ENCODE measurements at places on chromosomes 3 and 15.

GRCh38 chr15:63172851-63173451, 15.7 kb upstream of the RPS27L start:
- no peak for DNase-seq

DNA sequence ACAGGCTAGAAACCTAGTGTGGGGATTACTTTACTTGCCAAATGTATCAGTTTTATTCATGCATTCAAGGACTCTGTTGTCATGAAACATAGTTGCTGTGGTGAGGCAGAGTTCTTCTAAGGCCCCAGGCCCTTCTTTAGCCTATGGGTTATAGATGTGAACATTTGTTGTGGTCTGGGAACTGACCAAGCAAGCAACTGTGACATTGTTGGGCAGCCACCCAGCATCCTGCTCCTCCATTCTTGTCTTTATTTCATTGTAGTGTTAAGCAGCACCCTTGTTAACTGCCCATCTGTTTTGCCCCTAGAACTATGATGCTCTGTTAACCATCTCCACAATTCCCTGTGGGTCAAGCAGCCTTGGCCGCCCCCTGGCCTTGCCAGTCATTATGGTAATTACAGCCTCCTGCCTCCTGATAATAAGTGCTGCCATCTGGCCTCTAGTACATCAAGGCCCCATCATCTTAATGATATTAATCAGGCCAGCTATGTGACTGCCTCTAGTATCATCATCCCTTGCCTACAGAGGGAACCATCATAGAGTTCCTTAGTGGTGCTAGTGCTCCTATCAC, 12.2 kb upstream of the IFT57 start:
- DNase-seq: no peak

DNA sequence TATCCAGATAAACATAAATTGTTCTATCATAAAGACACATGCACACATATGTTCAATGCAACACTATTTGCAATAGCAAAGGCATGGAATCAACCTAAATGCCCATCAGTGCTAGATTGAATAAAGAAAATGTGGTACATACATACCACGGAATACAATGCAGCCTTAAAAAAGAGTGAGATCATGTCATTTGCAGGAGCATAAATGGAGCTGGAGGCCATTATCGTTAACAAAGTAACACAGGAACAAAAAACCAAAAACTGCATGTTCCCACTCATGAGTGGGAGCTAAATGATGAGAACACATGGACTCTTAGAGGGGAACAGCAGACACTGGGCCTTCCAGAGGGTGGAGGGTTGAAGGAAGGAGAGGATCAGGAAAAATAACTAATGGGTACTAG, 79.2 kb downstream of the SH3GL3 start:
- no peak for DNase-seq

- no peak for DNase-seq
These were observed 138.0 kb downstream of the SRGAP3 start for GRCh38 chr3:9111417-9111816.

DNA sequence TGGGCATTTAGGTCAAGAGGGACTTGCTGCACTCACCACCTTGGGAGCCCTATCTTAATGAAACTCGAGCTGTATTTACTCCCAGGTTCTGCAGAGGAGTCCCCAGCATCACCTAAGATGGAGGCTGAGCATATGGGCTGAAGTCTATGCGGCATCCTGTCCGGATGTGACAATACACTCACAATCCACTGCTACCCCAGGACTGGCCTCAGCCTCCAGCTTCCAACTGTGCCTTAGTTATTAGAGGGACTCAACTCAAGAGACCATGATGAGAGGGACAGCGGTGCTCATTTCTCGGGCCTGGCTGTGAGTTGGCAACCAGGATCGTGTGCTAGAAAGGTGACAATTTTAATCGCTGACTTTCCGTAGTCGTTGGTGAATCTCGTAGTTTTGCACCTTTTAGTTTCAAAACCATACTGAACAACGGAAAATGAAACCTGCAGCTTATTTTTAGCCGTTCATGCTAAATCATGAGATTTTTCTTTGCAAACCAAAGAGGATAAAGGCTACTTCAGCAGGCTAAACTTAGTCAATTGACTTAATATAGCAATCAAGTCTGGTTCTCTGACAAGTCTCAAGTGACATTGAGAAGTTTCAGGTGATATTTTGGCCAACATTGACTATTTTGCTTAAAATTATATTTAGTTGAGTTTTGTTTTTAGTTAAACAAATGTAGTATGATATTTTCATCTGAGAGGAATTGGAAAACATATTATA, 11.1 kb downstream of the ZBTB38 start:
- peak; percentile 8 for DNase-seq

DNA sequence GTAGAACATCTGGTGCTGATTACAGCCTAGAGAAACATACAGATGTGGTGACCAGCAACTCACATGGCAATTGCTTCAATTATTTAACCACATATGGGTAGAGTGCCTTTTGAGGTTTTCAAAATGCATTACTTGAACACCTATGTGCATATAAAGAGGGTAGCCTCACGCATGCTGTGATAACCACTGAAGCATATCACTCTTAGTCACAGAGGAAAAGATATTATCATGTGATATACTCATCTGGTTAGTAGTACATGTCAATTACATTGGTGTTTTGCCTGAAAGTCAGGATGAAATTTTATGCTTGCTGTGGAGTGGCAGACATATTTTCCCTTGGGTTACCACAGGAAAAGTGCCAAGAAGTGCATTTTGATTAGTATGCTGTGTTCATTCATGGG, 459.3 kb upstream of the AGTR1 start:
- DNase-seq: no peak

GRCh38 chr3:73484656-73485248, 140.0 kb downstream of the PDZRN3 start:
- DNase-seq: no peak

GRCh38 chr3:148190441-148190990, 507.2 kb upstream of the AGTR1 start:
- no peak for DNase-seq

DNA sequence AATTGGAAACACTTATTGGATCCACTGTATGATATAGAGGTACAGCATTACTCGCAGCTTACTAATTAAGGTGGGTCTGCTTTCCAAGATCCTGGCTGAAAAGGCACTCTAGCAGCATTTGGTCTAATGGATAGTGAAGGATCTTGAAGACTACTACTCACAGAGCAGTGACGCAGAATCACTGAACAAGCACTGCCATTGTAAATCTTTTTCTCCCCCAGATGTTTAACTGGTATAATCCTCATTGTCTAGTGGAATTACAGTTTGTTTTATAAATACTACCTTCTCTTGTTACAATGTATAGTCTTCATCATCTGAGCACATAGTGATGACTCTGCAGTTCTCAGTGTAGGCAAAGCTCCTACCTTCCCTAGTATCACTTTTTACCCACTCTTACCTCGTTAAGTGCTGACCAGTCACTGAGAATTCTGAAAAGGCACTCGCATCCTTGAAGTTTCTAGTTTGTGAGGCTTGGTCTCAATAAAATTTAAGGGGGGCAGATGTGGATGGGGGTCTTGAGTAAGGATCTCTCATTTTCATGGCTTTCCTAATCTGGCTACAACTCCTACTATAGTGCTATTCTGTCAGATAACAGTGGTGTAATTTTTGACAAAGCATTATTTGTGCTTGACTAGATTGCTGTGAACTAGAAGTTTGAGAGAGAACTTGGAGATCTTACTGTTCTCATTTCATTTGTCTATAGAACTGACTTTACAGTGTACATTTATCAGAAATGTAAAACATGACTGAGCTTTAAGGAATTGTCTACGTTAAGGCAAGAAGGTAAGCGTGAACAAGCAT, 23.2 kb downstream of the MAPK6 start:
- DNase-seq: no peak

DNA sequence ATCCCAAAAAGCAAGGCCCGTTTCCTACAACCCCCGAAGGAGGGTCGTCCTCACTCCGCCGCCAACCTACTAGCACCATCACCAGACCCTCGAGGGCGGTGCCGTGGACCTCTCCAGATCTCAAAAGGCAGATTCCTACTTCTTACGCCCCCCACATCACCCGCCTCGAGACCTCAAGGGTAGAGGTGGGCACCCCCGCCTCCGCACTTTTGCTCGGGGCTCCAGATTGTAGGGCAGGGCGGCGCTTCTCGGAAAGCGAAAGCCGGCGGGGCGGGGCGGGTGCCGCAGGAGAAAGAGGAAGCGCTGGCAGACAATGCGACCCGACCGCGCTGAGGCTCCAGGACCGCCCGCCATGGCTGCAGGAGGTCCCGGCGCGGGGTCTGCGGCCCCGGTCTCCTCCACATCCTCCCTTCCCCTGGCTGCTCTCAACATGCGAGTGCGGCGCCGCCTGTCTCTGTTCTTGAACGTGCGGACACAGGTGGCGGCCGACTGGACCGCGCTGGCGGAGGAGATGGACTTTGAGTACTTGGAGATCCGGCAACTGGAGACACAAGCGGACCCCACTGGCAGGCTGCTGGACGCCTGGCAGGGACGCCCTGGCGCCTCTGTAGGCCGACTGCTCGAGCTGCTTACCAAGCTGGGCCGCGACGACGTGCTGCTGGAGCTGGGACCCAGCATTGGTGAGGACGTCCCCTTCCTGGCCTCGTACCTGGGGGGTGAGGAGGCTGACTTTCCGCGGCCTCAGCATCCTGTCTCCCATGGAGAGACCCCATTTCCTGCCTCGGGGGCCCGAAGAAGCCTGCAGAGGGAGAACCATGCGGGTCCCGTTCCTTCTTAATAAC, at the start of gene MYD88:
Gene MYD88 (plus strand): TSS at position 313 of the 842 bp plus-strand sequence. CDS start 40 bp downstream, at position 353.
- peak; percentile 65 for DNase-seq

DNA sequence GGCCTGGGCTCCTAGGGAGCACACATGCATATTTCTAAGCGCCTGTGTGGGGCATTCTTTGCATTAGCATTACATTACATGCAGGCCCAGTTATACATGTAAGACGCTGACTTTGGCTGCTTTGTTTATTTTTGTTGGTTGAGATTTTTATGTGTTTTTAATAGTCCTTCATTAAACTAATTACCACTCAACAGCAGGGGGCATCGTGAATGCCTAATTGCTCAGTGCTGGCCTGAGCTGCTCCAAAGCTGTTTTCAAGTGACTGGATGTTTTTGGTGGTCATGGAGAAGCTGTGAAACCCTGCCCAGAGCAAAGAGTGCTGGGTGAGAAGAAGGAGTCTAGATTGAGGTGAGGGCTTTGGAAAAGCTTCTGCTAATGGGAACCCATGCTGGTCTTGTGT, 41.5 kb downstream of the GPD1L start:
- no peak for DNase-seq

DNA sequence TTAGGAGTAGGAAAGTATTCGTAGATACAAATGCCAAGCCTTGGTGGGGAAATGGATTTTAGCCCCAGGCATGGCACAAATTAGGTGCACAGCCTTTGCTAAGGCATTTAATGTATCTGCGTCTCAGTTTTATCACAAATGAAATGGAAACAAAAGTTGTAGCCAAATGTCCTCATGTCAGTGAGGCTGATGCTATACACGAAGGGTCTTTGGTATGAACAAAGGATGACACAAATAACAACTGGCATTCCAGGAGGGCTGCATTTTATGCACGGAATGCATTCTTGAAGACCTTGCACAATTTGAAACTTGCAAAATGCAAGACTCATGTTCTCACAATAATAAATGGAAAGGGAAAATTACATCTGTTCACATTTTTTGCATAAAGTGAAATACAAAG, 181.9 kb downstream of the SV2B start:
- DNase-seq: no peak

- DNase-seq: no peak
These were observed 85.6 kb downstream of the TJP1 start for GRCh38 chr15:29736744-29737020.

- no peak for DNase-seq
These were observed 21.9 kb downstream of the ZIC4 start for GRCh38 chr3:147384210-147385058.

DNA sequence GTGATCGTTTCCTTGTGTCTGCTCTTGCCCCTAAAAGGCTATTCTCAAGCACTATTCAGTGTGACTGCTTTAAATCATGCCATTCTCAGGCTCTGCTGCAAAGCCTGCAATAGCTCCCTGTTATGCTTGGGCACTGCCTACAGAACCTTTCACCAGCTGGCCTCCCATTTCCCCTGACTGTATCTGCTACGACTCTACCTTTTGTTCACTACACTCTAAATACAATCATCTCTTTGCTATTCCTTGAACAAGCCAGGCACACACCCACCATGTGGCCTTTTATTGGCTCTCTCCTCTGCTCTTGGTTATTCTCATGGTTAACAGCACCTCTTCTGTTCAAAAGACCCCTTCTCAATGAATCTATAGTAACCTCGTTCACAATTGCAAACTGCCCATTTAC, 29.6 kb upstream of the FNDC3B start:
- no peak for DNase-seq

DNA sequence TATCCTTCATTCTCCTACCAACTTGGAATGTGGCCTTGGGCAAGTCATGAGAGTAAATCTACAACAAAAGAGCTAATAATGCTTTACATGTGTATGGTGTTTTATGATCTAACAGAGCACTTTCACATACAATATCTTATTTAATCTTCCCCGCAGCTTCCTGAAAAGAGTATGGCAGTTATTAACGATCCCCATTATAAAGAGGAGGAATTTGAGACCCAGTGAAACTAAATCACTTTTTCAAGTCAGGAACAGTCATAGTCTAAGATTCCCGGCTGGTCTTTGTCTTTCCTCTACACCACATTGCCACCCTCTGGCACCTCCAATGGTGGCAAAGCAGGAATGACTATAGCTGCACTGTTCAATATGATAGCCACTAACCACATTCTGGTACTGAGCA, 69.7 kb upstream of the CMSS1 start:
- no peak for DNase-seq

GRCh38 chr3:21174461-21174860, 576.5 kb downstream of the ZNF385D start:
- DNase-seq: no peak

GRCh38 chr3:181805703-181806102, 94.0 kb downstream of the SOX2 start:
- DNase-seq: no peak

- no peak for DNase-seq
These were observed 12.6 kb downstream of the ATP2C1 start for GRCh38 chr3:130906374-130906995.
